Fibroblast of skin of left quadriceps (primary cell): ENCODE measurements at places on chromosomes 7 and 10.

- DNase-seq, result no peak
These were observed 181.8 kb upstream of the PFKP start for GRCh38 chr10:2885288-2886278.

DNA sequence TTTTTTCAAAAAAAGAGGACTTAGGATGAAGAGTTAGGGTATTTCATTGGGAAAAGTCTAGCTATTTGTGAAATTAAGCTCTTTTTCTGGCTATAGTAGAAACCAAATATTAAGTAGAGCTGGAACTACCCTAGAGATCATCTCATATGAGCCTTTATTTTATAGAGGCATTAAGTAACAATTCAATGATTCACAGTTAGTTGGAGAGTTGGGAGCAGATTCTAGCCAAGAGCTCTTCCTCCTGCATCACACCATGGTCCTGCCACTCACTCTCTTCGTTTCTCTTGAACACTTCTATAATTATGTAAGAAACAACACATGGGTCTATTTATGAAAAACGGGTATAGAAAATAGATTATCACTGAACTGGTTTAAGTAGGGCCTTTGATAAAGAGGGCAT lies 76.1 kb upstream of the ANK3 start:
- no peak for DNase-seq

DNA sequence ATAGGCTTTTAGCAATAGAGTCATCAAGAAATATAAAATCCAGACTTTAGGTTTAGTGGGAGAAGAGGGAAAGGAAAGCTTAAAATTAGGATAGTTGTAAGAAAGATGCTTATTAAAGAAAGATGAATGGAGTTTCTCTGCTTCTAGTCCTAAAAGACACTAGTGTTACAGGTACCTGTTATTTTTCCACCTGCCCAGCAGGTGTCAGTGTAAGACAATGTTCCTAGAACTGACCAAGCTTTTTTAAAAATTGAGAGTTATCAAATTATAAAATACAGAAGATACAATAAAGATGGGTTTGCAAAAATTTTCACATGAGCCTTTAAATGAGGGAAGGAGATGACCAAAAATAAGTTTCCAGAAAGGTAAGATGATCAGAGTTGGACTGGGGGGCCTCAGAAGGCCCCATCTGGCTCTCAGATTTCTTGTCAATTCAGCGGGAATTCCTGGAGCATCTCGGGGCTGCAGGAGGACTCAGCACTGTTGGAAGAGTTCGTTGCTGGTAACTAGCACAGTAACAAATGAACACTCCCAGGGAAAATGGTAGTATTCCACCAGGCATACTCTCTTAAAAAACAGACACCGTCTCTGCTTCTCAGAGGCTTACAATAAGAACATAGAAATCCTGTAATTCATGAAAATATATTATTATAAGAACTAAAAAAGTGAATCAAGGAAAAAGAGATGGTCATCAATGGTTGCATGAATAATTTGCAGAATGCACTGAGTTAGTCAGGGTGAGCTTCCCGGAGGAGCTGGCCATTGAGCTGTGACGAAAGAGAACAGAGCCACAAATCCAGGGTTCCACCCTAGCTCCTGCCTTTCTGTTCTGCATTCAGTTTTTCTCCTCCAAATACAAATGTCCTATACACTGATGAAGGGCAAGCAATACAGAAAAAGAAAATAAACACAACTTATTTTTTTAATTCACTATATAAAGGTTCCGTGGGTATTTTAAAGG lies 71.8 kb upstream of the PIK3CG start:
- DNase-seq, result no peak

DNA sequence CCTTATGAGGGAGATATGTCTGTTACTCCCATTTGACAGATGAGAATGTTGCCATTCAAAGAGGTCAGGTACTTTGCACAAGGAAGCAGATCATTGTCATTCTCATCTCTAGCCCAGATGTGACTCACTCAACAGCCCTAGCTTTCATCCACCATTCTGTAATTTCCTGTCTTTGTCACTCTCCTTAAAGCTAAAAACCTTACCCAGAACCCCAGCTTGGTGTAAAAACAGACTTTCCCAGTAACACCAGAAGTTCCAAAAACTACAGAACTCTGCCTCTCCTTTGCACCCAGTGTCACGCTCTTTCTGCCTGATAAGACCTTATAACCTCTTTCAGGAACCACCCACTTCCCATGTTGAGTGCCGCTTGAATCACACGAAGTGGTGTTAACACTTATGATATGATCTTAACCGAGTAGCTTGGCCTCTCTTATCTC lies 89.1 kb upstream of the SP4 start:
- DNase-seq, result no peak

DNA sequence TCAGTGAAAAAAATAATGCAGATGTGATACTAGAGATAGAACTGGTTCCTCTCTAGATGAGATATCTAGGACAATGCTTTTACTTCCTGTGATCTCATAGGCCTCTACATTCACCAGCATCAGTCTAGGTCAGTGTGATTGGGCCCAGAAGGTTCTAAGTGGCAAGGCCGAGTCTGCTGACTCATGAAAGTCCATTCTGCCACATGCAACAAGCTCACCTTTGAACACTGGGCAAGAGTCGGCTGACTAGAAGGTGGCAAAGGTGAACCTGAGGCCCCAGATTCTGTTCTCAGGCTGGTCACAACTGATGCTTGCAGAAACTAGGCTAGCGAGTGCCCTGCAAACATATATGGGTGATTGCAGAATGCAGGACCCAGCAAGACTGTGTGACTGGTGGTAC lies 105.7 kb upstream of the PLXNA4 start:
- DNase-seq, result no peak

GRCh38 chr7:90923541-90923997 lies 327.4 kb downstream of the CDK14 start:
- peak; percentile 60 for DNase-seq

- DNase-seq, result no peak
These were observed 96.4 kb downstream of the ARHGAP12 start for GRCh38 chr10:31832261-31832660.

DNA sequence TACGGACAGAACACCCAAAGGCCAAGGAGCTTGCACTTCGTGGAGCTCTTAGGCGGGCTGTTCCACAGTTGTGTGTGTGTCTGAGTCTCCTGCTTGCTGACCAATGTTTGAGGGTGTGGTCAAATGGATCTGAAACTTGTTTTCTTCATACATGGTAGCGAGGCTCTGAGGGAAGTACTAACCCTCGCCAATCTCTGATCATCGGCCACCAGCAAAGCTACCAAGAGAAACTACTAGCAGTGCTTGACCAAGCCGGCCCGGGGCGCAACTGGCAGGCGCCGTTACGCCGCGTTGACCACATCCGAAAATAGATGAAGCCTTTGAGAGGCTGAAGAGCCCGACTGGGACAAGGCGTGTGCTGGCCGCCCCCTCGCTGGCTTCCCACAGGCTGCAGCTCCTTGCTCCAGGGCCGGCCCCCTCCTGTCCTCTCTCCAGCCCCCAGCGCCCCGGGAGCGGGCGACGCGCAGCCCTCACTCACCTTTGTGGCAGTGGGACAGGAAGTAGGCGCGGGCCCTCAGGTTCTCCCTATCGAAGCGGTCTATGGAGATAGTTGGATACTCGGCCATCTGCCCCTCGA lies 384 bp downstream of the DCLRE1C start:
- no peak for DNase-seq

- no peak for DNase-seq
These were observed 105.5 kb downstream of the SEMA3D start for GRCh38 chr7:85081392-85081791.

DNA sequence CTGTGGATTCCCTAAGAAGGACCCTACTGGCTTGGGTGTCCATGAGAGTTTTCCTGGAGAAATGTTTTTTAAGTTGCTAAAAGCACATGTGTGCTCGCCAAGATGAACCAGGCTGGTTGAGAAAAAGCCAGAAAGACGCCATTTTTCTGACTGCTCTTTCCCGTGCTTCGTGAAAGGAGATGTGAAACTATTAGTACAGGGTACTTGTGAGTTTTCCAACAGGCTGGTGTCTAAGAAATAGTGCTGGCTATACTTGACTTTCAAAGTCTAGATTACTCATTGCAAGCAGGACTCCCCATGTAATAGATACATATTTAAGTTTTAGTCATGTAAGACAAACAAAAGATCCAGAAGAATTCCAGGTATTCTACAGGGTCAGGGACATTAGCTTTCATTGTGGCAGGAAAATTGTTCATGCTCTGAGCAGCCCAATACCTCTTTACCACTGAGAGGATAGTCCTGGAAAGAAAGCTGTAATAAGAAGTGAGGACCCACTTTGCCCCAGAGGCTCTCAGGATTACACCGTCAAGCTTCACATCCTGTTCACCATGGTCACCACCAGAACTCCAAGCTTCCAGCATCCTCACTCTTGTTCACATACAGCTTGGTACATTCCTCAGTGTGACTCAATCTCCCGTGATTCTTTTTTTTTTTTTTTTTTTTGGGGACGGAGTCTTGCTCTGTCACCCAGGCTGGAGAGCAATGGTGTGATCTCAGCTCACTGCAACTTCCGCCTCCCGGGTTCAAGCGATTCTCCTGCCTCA lies 43.8 kb upstream of the ICA1 start:
- DNase-seq, result no peak

GRCh38 chr10:17379151-17379690 lies 75.2 kb downstream of the ST8SIA6 start:
- DNase-seq, result no peak

GRCh38 chr10:79081353-79082034 lies 12.7 kb downstream of the ZMIZ1 start:
- no peak for DNase-seq

- DNase-seq, result no peak
These were observed at the start of gene TSPAN15 for GRCh38 chr10:69451209-69451783. Gene TSPAN15 (plus strand): TSS chr10:69451465. CDS start chr10:69451595, 130 bp downstream.

GRCh38 chr10:52801947-52802346 lies 29.4 kb upstream of the MBL2 start:
- DNase-seq, result peak; percentile 21

DNA sequence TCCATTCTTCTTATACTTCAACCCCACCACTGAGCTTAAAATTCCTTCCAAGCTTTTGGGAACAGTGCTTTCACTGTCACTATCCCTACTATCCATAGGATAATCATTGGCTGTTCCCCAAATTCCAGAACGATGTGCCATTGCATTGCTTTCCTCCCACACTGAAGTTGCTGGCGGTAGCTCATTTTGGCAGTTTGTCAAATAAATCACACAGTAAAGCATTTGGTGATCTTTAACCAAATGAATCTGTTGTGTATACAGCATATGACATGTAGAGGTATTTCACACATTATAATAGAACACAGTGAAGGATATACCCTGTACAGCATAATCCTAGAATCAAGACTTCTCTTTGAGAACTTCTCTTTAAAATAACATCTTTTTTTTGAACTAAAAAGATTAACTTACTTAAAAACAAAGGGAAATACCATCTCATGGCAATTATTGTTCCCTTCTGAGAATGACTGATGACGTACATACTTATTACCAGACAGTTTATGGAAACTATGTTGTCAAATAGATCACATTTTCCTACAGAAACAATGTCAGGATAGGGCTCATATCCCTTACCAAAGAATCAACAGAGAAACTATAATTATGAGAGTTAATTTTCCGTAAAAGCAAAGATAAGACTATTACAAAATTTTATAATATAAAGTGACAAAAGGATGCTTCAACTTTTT lies 93.6 kb downstream of the CTNNA3 start:
- peak; percentile 94 for DNase-seq

- no peak for DNase-seq
These were observed 511.0 kb downstream of the PTPRN2 start for GRCh38 chr7:158076656-158077055.

DNA sequence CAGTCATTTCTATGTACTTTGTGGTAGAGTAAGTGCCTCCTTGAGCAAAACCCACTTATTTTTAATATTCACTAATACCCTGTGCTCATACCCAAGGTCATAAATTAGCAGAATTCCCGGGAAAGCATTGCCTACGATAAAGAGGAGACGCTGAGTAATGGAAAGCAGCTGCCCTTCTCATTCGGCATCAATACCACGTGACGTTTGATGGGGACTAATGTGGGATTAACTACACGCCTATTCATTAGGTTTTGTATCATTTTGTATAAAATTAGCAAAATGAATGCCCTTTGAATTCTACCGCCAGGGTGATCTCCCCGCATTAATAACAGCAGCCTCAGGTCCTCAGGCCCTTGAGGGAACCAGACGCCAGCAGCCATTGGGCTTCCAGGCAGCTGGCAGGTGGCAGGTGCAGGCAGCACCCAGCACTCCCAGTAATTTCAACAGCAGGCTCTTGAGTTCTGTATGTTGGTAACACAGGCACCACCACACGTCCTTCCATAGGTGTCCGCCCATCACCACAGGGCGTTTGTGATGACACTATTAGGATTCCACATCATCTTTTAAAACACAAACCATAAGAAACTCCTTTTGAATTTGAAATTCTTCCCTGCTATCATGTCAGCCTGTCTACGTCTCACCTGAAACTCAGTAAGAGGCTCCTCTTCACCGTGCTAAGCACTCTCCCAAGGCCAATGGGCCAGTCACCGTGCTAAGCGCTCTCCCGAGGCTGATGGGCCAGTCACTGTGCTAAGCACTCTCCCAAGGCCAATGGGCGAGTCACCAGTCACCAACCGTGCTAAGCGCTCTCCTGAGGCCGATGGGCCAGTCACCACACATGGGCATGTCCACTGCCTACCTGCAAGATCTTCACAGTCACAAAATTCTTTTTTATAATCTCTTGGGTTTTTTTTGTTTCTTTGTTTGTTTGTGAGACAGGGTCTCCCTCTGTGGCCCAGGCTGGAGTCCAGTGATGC lies 509.4 kb downstream of the PTPRN2 start:
- DNase-seq, result no peak

DNA sequence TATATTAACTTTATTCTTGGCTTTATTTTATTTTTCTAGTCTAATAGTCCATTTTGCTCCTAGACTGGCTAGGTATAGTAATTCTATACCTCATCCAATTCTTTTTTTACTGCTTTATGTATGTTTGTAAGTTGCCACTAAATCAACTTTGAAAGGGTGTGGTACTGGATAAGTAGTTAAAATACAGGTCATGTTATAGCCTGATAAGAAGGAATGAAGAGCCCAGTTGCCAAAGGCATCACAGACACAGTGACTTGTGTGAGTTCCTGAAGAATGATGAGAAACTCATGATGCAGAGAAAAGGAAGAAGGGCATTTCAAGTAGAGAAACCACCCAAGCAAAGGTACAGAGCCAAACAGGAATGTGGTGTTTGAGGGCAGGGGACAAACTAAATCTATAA lies 27.3 kb downstream of the NAPEPLD start:
- no peak for DNase-seq

- no peak for DNase-seq
These were observed 52.9 kb upstream of the NEBL start for GRCh38 chr10:20949967-20950366.

- peak; percentile 89 for DNase-seq
These were observed 373.5 kb downstream of the RPS24 start for GRCh38 chr10:78407009-78407711.

GRCh38 chr7:12570168-12570533 lies 369 bp upstream of the SCIN start:
- no peak for DNase-seq

DNA sequence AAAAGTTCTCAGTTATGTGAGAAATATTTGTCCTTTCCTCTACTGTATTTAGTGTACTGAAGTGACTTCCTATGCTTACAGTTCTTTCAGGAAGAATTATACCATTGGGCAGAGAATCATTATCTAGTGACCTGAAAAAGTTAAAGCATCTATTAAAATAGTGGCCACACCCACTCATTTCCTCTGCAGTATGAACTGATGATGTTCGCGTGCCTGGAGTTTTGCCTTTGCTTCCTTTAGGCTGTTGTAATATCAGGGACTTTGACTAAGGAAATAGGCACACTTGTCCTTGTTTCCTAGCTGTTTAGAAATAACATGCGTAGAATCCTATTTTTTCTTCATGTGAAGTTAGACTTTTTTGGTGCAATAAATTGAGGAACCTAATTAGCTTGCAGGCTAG lies 100.7 kb downstream of the ZMYND11 start:
- DNase-seq, result no peak

GRCh38 chr7:140542228-140542603 lies 62.9 kb upstream of the MKRN1 start:
- DNase-seq, result no peak
